Nucleus accumbens (tissue), 56 donors: ENCODE measurements at places on chromosomes 12 and 14.

- no peak for DNase-seq
Observed at GRCh38 chr14:58356268-58356667, 39.5 kb upstream of the TOMM20L start.

DNA sequence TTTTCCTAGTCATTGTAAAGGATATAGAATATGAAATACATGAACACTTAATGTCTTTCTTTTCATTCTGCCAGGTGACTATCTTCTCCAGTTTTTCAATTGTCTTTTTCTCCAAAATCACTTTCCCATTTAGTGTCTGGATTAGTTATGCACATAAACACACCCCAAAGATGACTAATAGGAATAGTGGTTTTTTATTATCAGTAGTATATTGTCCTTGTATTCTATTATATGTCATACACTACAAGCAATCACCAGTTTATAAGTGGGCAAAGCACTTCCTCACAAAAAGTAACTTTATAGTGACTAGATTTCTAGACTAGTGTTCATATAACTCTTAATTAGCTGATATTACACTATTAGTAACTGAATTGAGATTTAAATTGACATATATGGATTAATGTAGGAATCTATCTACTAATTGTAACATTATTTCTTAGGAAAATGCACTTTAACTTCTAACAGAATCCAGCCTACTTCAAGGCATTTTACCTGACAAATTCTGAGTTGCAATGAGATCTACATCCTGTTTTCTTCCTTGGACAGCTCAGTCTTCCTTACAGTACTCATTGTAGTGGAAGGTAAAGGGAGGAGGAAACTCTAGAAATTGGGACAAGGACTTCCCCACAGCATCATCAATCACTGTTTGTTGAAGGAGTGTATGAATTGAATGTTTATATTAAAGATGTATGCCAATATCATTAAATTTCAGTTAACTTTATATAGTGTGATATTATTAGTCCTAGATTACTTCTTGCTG is 186.1 kb upstream of the GARIN2 start:
- DNase-seq, result no peak

DNA sequence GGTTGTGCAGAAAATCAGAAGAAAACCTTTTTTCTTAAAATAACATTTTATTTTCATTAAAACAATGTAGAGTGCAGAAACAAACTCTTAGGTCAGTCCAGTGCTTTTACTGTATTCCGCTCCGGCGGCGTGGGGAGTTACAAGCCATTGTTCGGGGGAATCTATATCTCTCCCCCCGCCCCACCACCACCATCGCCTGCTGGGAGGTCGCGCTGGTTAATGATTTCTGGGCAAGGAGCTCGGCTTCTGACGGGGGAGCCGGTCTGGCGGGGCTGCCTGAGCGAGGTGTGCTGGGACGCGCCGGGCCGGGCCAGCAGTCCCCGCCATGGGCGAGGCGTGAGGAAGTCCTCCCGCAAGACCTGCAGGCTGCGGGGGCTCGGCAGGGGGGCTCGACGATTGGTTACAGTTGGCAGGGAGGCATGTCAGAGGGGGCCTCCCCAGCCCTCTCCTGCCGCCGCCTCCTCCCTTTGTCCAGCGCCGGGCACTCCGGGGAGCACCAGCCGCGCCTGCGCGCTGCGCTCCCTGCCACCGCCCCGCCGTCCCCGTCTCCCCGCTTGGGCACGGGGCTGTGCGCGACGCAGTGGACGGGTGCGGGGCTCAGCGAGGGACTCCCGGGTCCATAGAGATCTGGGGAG is 1.0 kb upstream of the DUSP6 start:
- no peak for DNase-seq

- no peak for DNase-seq
Observed at GRCh38 chr14:100750762-100751699, 24.3 kb downstream of the DLK1 start.

- DNase-seq, result no peak
Observed at GRCh38 chr12:97650242-97650641, 187.6 kb downstream of the RMST start.

DNA sequence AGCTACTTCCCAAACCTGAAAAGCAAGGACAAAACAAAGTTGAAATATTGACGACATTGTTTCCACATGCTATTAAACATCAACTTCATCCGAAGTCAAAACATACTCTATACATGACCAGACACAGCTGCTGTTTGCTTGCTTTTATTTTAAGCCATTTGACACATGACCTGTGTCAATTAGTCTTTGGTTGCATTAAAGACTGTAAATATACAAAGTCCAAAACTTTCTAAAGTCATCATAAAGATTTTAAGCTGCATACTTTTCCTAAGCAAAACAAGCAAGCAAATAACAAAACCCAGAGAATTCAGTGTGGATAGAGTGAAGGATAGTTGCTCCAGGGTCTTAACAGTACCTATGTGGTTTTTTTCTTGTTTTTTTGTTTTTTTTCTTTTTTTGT is 21.8 kb downstream of the HAL start:
- DNase-seq, result no peak

- no peak for DNase-seq
Observed at GRCh38 chr12:120698665-120699064, 11.6 kb upstream of the UNC119B start.

DNA sequence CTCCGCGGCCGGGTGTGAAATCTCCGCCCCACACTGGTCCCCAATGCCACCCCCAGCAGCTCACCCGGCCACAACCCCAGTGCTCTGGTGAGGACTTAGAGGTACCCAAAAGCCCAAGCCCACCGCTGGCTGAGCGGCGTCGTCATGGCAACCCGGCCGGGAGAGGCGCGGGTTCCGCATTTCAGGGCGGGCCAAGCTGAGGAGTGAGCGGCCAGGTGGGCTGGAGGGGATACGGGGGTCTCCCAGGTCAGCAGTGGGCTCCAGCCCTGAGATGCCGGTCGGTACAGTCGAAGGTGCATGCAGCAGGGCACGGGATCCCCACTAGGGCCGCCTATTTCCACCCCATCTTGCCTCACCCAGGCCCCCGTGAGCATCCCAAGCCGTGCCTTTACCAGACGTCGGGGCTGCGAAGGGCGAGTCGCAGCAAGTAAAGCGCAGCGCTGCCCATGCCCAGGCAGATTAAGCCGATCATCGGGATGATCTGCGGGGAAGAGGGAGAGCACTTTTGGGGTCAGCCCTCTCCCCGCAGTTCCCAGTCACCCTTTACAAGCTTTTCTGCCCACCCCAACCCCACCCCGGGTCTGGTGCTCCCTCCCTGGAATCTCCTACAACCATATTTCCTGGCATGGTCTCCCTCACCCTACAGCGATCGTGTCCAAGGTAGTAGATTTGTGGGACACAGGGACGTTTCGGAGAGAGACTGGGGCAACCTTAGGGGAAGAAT is 6.9 kb downstream of the SHMT2 start:
- DNase-seq, result no peak

DNA sequence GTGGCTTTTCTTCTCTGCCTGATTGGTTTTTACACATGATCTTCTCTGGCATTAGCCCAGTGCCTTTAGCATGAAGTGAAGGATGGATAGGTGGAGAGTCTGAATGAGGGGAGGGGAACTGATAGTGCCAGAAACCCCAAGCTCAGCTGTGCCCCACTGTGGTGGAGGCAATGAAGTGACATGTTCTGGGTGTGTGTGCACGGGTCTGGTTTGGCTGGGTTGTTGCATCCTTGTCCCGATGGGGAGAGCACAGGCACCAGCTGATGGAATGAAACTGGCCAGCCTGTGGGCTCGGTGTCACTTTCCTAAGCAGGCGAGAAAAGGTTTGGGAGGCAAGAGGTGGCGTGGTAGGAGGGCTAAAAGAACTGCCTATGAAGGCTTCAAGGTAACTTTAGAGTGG is 65.3 kb downstream of the CACNA1C start:
- no peak for DNase-seq

DNA sequence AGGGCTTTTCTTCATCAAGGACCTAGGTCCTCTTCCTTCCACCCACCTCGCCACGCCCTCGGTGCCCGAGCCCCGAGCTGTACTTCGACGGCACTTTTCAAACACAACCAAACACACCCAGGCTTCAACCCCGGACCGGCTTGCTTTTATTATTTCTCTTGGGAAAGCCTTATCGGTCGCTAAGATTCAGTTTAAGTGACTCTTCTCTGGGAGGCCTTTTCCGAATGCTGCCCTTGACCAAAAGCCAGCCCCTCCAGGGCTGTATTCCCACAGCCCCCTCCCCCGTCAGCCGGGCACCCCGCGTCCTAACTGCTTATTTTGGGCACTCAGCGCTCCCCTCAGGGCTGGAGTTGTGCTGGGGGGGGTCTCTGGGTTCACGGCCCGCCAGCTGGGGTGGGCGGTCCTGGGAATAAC is 644 bp upstream of the PPP4R4 start:
- DNase-seq, result no peak

DNA sequence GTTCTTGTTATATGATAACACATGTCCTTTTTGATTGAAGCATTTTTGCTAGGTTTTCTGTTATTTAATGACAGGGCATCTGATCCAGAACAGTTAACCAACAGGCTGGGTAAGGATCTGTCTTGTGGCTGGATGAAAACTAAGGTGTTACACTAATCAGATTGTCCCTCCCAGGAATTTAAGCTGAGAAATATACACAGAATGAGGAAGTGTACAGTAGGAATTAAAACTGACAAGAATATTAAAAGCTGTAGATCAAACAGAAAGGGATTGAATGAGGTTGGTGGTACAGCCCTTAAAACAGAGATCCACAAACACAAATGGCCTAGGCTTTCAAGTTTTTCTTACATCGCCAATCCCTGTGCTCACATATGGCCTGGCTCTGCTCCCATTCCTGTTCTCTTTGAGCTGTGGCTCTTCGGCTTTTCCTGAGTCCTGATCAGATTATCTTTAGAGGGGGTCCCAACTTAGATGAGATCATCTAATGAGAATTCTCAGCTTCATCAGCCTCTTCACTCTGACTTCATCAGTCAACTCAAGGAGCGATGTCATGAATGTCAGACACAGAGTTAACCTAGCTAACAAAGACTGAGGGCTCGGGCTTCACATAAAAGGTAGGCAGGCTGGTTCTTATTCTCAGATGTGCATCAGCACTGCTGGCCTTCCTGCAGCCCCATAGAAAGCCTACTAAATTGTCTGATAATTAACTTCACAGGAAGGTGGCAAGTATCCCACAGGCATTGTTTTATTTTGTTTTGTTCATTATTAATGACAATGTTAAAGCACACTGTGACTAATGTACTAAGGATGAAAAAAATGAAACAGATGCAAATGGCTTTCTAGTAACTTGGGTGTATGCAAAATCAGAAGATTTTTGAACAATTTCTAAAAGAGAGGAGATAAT is 11.4 kb downstream of the PYGL start:
- DNase-seq, result no peak

- no peak for DNase-seq
Observed at GRCh38 chr12:4140581-4141301, 132.8 kb upstream of the CCND2 start.
